Fibroblast of mammary gland (primary cell): ENCODE measurements at places on chromosomes 6 and 20.

DNA sequence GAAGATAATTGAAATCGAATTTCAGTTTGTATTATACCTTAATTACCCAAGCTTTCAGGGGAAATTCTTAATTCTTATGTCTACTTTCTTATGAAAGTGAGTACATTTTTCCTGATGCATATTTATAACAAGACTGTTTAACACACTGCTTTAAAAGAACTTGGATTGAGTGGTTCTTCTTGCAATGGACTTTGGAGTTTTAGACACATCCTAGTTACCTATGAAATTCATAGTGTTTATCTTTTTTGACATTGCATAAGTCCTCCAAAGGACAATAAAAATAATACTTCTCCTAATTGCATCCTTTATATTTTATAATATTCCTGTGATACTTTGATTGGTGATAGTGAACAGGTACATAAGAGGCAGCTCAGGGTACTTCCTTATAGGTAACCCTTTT, 395.6 kb upstream of the FLRT3 start:
- DNase-seq, result no peak

DNA sequence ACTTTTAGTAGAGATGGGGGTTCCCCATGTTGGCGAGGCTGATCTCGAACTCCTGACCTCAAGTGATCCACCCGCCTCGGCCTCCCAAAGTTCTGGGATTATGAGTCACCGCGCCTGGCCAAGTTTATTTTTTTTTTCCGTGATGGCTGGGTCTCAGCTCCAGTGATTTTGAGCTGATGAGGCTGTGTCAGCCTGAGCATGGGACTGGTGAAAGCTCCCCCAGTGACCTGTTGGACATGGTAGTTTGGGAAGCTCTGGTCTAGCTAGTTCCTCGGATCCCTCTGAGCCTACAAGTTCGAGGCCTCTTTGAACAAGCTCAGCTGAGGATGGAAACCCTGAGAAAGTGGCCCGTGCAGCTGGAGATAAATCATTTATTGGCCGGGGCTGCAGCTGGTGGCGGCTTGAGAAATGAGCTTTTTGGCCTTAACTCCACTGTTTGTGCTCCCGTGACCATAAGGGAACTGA, 126.8 kb downstream of the SNX5 start:
- peak; percentile 84 for DNase-seq

DNA sequence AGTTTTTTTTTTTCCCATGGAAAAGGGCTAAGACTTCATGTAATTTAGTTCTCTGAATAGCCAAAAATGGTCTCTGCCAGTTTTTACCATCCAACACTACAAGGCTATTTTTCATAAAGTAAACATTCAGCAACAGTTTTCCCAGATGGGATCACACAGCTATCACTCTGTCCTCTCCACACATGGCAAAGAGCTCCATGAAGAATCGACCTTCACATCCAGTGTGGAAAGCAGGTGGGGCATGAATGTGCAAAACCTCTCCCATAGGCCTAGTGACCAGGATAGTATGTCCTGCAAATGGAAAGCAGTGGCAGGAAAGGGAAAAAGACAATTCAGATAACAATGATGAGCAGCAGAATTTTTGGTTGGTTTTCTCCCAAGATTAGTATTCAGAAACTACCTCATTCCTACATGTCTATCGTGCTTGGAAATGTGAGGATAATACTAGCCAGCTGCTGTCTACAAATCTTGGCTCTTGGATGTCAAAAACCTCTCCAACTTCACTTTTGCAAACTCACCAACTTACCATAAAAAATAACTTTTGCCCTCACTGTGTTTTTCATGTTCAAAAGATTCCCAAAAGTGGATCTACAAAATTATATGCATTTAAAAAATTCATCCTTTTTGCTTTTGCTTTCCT, 159.7 kb upstream of the MCHR2 start:
- DNase-seq, result no peak

DNA sequence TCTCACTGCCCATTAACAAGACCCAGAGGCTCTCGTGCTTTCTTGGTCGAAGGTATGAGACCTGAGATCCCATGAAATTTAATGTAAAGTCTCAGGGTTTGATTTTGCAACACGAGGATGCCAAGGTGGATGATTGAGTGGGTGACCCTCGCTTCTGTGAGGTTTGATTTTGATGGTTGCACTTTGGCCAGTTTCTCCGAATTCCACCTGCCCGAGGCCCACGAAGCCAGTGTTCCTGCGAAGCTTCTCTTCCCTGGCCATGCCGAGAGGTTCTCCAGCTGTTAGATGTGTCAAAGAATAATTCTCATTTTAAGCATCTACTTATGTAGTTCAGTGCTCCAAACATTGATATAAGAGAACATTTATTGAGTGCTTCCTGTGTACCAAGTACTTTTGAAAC, at the start of gene KIF25:
Gene KIF25 (plus strand): TSS at position 30 of the 400 bp plus-strand sequence. CDS start 31,915 bp downstream, outside the sequence.
- no peak for DNase-seq

DNA sequence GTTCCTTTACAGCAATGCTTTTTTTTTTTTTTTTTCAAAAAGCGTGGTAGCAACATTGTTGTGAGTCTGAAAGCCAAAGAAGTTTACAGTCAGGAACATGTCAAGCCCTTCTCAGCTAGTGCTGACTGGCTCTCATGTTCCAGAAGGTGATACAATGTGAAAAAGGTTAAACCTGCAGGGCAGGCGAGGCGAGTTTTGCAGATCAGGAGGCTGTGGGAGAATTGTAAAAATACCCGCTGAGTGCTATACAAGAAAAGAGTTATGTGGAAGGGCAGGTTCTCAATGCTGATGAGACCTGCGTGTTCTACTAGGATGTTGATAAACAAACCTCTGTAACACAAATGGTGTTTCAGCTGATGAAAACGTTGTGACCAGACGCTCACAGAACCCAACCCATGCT, 30.9 kb upstream of the RPP40 start:
- no peak for DNase-seq

DNA sequence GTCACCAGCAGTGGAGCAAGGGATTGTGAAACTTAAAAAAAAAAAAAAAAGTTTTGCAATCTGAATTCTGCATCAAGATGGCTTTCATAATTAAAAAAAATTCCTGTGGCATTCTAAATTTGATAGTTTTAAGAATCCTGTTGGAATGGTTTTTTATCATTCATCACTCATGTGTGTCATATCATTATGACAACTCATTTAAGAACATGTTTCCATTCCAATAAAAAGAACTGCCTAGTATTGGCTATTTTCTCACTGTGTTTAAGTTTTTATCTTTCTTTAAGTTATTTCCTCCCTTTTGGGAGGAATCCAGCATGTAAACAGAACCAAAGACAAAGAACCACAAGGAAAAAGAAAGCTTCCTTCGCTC, 26.2 kb upstream of the RHAG start:
- no peak for DNase-seq

DNA sequence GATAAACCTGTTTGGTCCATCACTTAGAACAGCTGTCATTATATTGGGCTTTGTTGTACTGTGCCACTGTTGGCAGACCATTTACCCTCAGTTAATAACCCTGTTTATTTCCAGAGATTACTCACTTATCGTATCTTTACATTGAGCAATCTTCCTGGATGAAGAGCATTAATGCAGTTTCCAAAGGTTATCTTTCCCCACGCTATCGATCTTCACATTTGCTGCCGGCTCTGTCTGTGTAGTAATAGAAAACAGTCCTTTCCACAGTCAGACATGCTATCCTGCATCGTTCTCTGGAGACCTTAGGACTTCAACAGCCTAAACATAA, 27.4 kb downstream of the GHRH start:
- no peak for DNase-seq
